IgD-negative memory B cell (primary cell): ENCODE measurements at places on chromosomes 1 and 21. TPM values are rescaled to one million over a fixed set of nuclear protein-coding genes. Genes with fewer than 3 reads are reported as not detected.

Gene UFC1
- 122 TPM for polyA plus RNA-seq

Gene ADARB1
- polyA plus RNA-seq = 4.5 TPM

Gene BGLAP
- polyA plus RNA-seq = not detected

Gene TP73
- polyA plus RNA-seq = 0.88 TPM

Gene P3R3URF
- polyA plus RNA-seq = not detected

Gene OR2L13
- polyA plus RNA-seq = 0.39 TPM

Gene MSTO1
- 20.2 TPM for polyA plus RNA-seq

Gene RAB7B
- polyA plus RNA-seq = not detected

Gene OVAAL
- not detected for polyA plus RNA-seq

Gene PHLDA3
- polyA plus RNA-seq = 0.64 TPM

Gene APOBEC4
- not detected for polyA plus RNA-seq

Gene LIX1L
- polyA plus RNA-seq = 12.8 TPM

Gene LDLRAD1
- not detected for polyA plus RNA-seq

Gene KCNQ4
- not detected for polyA plus RNA-seq

Gene SYCP1
- not detected for polyA plus RNA-seq

Gene OTUD3
- polyA plus RNA-seq = 2.9 TPM
